NCI-H524 (cell line): ENCODE measurements at places on chromosomes 16 and 17.

GRCh38 chr16:47492428-47493377 lies 31.6 kb downstream of the PHKB start:
- no peak for DNase-seq

GRCh38 chr16:29992344-29992967 lies 3.0 kb downstream of the HIRIP3 start:
- DNase-seq, result no peak

DNA sequence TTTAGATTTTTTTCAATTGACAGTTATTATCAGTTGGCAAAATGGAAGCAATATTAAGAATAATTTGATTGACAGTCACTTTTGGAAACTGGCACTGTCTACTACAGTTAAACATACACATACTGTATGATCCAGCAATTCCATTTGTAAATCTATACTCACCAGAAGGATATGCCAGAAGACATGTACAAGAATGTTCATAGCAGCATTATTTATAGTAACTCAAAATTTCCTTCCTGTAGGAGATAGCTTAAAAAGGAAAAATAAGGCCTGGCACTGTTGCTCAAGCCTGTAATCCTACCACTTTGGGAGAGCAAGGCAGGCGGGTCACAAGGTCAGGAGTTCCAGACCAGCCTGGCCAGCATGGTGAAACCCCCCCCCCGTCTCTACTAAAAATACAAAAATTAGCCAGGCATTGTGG lies 89.3 kb downstream of the VMP1 start:
- DNase-seq, result no peak

GRCh38 chr16:49439050-49439449 lies 65.4 kb downstream of the C16orf78 start:
- no peak for DNase-seq

DNA sequence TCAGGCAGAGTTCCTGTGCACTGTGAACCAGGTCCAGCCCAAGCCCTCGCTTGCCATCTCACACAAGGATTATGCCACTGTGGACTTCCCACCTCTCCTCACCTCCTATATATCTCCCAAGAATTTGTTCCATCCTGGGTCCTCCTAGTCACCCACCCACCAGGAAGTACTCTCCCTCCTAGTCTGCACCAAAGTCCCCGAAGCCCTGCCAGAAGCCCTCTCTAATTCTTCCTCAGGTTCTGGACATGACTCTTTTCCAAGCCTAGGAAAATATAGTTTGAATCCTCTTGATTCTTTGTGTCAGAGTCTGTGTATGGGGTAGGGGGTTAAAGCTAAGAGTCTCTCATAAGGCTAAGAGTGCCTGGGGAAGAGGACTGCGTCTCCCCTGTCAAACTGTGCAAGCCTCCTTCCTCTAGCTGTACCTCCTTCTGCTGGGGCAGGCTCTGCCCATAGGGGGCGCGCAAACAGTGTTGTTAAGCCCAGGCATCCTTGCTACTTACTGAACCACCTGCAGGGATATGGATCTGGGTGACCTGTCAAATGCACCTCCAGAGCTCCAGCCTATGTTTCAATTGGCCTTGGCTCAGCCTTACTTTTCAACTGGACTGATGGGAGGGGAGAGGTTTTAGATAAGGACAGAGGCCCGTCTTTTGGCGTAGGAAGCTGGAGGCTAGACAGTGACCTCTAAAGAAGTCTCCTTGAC lies 16.6 kb upstream of the DLX4 start:
- peak; percentile 81 for DNase-seq

DNA sequence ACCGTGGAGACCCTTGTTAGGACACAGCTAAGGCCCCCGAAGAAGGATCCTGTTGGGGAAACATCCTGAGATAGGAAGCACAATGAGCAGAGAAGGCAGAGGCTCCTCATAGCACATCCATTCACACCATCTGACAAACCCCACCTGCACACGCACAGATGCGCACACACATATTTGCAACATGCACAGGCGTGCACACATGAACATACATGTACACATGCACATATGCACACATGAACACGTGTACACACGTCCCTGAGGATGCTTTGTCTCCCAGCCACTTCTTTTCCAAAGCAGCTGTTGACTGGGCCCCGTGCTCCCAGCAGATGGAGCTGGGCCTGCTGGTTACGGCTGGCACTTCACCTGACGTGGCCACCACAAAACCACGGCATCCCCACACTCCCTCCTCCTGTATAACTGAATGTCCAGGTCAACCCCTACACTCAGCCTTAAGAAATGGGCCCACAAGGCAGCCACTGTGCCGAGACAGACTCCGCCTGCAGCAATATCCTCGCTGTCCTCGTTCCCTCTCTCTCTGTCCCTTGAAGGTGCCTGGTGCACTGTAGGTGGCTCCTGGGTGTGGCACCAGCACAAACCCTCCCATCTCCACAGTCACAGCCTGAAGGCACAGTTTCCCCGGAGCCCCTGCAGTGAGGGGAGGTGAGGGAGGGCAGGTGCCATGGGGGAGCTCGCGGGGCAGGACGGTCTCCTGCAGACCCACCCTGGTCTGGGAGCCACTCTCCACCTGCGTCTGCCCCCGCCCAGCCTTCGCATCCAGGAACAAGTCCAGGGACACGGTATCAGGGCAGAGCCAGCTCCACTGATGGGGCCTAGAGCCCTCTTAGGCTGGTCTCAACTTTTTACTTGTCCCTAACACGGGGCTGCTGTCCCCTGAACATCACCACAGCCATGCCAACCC lies 183.0 kb downstream of the RBFOX3 start:
- DNase-seq, result peak; percentile 54

DNA sequence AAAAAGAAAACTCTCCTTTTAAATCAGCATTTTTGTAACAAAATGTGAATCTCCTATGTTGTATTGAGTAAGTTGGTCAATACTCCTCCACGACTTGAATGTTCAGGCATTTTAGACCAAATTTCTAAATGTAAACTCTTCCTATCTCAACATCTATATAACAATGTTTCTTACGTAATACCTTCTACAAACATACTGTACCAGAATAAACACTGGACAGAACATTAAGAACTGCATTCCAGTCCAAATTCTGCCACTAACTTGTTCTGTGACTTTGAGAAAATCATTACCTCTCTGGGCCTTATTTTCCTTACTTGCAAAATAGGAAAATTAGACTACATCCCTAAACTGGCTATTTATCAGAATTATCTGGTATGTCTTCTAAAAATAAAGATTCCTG lies 40.1 kb downstream of the AKAP10 start:
- no peak for DNase-seq

GRCh38 chr16:90057738-90058173 lies 19.4 kb downstream of the PRDM7 start:
- no peak for DNase-seq

GRCh38 chr16:23279721-23280153 lies 22.4 kb upstream of the SCNN1B start:
- peak; percentile 70 for DNase-seq

- peak; percentile 34 for DNase-seq
Observed at GRCh38 chr16:69937465-69937951, 13.6 kb upstream of the CLEC18A start.

DNA sequence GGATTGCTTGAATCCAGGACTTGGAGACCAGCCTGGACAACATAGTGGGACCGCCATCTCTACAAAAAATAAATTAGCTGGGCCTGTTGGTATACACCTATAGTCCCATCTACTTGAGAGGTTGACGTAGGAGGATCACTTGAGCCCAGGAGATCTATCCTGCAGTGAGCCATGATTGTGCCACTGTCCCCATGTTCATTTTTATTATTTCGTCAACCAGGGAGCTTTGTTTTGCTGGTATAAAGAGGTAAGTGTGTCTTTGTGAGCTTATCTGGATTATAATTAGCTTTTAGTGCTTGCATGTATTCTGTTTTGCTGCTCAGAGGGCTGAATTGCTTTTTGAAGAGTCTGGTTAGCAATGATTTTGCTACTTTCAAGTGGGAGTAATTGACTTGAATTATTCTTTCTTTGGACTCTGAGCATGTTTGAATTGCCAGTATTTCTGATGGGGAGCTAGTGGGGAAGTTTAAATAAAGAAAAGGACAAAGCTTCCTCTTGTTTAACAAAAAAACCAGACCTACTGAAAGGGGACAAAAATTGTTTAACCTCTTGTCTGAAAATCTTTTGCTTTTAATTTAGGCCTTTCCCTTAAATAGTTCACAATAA lies 31.6 kb upstream of the BCAS3 start:
- DNase-seq, result no peak

- DNase-seq, result no peak
Observed at GRCh38 chr16:57594531-57595031, 33.8 kb upstream of the ADGRG1 start.

DNA sequence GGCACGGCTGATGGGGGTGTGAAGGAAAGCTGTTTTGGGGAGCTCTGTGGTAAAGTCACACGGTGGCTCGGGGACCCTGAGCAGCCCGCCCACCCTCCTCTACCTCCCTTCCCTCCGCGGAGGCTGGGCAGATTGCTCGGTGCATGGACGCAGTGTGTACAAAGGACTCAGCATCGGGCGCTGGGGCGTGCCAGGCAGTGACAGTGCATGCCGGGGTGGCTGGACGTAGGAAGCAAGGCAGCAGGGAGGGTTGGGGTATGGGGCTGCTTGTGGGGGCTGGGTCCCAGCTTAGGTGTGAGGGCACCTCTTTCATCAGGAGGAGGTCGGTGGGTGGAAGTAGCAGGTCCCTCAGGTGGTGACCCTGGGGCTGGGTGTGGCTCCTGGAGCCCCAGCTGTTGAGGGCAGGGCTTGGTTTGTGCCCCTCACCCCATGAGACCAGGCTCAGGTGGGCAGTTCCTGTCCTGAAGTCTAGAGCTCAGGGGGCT lies 159.9 kb upstream of the GSE1 start:
- no peak for DNase-seq

- peak; percentile 85 for DNase-seq
Observed at GRCh38 chr17:28763804-28764266, 20.0 kb downstream of the TRAF4 start.

DNA sequence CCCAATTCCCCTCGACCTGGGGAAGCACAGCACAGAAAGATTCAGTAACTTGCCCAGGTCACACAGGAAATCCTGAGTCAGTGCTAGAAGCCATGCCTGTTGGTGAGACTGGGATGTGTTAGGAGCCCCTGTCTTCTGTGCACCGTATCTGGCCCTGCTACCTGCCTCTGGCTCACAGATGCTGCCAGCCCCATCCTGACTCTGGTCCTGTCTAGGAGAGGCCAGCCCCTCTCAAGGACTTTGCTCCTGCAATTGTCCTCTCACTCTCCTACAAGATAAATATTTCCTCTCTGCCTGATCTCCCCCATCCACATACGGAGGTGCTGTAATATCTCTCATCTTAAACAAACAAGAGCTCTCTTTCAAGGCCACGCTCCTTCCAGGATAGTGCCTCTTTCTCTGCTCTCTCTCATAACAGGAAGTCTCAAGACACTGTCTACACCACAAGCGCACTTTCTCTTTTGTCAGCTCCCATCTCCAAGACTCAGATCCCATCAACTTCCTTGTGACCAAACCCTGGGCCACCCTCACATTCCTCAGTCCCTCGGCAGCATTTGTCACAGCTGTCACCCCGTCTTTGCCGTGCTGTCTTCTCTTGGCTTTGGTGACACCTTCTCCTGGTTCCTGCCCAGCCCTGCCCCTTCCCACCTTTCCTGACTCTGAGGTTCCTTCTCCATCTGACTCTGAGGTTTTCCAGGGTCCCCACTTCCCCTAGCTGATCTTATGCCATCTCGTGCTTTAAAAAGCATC lies 1.9 kb downstream of the SLC13A2 start:
- DNase-seq, result no peak

GRCh38 chr17:13194887-13195286 lies 177.1 kb upstream of the ELAC2 start:
- no peak for DNase-seq

DNA sequence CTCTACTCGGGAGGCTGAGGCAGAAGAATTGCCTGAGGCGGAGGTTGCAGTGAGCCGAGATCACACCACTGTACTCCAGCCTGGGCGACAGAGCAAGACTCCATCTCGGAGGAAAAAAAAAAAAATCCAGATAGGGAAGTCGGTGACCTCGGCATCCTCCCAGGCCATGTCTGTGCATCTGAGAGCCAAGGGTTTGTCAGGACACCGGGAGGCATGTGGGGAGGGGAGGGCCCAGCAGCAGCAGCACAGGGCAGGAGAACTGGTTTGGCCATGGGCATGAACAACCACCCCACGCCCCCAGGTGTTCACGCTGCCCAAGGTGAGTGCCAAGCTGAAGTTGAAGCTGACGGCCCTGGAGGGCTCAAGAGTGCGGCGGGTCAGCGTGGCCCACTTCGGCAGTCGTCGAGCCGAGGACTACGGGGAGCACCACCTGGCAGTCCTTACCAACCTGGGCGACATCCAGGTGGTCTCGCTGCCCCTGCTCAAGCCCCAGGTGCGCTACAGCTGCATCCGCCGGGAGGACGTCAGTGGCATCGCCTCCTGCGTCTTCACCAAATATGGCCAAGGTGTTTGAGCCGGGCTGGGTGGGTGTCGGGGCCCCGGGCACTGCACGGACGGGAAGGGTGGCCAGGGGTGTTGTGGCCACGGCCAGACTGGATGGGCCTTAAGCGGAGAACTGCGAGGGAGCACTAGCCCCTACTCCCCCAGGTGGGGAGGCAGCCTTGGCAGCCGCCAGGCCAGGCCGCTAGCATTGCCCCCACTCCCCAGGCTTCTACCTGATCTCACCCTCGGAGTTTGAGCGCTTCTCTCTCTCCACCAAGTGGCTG lies 14.7 kb upstream of the MYO15B start:
- DNase-seq, result no peak

GRCh38 chr17:57794841-57795240 lies 49.7 kb upstream of the CCDC182 start:
- no peak for DNase-seq

GRCh38 chr17:64002658-64003525 lies 4.7 kb downstream of the PRR29 start:
- DNase-seq, result no peak

DNA sequence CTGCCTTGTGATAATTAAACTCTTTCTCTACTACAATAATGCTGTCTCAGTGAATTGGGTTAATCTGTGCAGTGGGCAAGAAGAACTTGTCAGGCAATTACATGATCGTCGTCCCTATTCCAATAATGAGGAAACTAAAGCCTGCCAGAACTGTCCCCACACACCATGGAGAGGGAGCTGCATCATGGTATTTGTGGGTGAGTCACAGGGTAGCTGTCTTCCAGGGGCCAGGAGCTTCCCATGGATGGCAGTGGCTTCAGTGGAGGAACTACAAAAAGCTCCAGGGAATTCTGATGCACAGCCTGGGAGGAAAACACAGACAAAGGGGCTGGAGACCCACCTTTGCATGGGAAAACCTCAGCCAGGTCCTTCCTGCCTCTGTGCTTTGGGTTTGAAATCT lies 83.3 kb upstream of the C16orf82 start:
- DNase-seq, result no peak
